ENCODE measurements at places on chromosomes 4 and X.

- no peak for DNase-seq
Measured at GRCh38 chrX:129958814-129959492, 23.5 kb upstream of the BCORL1 start.

- DNase-seq = no peak
Measured at GRCh38 chrX:1031521-1032430, 180.7 kb downstream of the CRLF2 start.

DNA sequence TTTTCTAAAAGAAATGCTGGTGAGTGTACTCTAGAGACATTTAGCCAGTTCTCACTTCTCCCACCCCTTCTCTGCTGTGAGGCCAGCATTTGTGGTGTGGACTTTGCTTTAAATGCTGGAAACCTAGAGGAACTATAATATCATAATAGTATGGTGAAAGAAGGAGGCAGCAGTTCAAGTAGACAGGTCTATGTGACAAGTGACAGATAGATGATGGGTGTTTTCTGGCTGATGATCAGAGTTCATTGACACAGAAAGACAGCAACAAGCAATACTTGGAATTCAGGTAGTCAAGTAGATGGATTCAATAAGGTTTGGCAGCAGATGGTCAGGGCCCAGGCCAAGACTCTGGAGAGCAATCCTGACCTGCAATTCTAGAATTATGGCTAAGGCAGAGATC lies 317.5 kb downstream of the PCDH7 start:
- DNase-seq = no peak

GRCh38 chr4:101239665-101240064 lies 107.7 kb downstream of the PPP3CA start:
- no peak for DNase-seq

DNA sequence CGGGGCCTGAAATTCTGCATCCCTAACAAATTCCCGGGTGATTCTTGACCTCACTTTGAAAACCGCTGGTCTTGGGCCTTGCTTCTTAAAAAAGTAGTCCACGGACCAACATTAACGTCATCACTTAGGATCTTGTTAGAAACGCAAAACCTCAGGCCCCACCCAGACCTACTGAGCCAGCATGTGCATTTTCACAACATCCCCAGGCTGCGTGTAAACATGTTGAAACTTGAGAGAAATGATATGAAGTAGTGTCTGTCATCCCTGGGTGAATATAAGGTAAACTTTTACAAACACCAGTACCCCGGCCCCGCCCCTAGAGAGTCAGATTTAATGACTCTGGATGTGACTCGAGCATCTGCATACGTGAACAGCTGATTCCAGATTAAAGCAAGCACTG lies 33.7 kb downstream of the SORBS2 start:
- no peak for DNase-seq

DNA sequence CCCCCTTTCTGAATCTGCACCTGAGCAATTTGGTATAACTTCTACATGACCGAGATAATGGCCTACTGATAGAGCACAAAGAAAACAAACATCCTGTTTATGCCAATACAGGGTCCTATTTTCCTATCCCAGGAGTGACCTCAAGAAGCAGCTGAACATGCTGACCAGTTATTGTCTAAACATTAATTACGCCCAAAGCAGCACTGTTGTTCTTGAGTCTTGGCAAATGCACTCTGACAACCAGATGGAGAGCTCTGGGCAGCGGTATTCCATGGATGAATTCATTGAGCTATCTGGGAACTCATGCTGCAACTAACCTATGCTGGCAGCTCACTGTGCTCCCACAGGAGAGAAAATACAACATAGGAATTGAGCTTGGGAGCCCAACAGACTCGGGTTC lies 52.6 kb downstream of the PCYT1B start:
- DNase-seq = no peak

DNA sequence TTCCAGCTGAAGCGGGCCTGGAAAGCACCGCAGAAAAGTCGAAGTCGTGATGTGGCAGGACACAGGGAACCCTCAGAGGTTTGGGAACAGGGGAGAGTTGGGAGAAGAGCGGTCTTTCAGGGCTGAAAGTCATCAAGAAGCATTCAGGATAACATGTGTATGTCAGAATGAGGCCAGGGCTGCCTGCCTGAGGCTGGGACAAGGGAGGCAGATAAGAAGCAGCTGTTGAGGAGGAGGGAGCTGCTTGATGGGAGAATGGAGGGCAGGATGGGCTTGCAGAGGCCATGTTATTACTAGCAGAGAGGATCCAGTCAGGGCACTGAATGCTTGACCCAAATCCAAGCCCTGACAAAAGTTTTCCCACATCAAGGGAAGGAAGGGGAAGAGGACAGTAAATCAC lies 132.0 kb downstream of the ATG4A start:
- no peak for DNase-seq

GRCh38 chrX:7943600-7944245 lies 16.5 kb upstream of the PNPLA4 start:
- no peak for DNase-seq

DNA sequence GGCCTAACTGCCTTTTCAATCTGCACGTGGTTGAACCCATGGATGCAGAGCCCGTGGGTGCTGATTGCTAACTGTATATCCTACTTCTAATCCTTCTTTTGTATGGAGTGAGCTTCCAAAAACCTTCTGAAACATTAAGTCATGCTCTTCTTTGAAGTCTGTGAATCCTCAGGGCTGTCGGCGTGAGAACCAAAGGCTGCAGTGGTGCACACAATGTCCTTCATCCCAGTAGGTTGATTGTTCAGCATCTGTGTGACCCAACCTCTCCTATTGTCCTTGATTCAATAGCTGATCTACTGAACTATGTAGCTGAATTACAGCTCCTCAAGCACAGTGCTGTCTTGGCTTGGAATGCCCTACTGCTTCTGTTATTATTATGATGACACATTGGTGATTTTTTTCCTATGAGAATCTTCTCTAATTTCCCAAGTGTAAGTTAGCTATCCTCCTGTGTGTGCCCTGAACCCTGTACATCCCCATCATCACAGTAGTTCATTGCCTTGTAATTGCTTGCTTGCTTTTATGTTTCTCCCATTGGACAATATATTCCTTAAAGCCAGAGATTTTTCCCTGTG lies 294.6 kb downstream of the TRIML1 start:
- DNase-seq = no peak

DNA sequence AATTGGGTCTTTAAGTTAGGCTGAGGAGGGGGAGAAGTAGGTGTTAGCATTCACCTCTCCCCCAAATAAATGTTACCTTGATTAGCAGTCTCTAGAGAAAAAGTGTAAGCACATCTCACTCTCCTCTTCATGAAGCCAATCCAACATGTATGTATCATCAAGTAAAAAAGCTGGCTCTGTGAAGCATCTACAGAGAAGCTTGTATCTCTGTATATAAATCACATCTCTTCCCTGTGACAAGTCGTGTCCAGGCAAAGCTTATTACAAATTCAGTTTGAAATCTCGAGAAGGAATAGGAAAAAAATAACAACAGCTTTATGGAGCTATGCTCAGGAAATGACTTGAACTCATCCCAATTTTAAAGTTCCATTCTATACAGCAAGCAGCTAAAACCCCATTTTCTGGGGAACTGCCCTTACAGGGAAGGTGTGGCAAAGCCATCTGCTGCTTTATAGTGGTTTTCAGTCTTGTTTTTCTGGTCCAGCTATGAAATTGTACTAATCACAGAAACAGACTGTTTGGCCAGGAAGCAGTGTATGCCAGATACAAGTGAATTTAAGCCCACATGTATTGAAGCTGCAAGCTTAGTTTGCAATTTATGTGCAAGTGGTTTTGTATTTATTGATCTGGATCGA lies 313.3 kb upstream of the NOCT start:
- DNase-seq = no peak

DNA sequence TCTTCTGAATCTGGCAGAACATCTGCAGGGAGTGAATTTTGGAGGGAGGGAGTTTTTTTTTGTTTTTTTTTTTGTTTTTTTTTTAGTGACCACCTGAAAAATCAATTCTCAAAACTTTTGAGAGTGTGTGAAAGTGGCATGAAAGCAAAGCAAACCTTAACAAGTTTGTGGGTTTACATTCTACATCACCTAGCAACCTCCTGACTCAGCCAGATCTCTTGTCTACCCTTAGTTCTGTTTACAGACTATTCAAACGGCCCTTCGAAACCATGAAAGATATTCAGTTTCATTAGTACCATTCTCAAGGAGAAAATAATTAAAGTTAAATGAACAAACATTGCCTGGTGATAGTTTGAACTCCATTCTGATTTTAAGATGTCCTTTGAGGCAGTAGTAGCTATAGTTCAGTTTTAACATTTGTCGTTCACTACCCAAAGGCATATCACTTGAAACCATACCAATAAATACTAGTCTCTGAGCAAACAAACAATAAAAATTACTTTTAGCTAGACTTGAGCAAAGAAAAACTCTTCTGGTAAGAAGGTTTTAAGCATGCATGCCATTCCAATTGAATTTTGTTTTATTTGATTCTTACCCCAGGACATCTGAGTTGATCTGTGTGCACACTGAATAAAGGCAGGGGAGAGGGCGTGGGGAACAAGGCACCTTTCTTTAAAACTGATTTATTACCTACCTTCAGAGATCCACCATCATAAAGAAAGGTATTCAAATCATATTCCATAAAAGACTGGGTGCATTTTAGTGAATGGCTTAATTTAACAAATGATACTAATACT lies 137.7 kb downstream of the ARX start:
- DNase-seq = no peak

GRCh38 chrX:140274811-140275525 lies 229.9 kb downstream of the SOX3 start:
- DNase-seq = no peak

GRCh38 chrX:56738670-56739069 lies 9.6 kb downstream of the NBDY start:
- DNase-seq = no peak

- no peak for DNase-seq
Measured at GRCh38 chr4:80082693-80083092, 9.7 kb upstream of the ANTXR2 start.

- no peak for DNase-seq
Measured at GRCh38 chr4:14888790-14889572, 113.3 kb upstream of the CPEB2 start.

DNA sequence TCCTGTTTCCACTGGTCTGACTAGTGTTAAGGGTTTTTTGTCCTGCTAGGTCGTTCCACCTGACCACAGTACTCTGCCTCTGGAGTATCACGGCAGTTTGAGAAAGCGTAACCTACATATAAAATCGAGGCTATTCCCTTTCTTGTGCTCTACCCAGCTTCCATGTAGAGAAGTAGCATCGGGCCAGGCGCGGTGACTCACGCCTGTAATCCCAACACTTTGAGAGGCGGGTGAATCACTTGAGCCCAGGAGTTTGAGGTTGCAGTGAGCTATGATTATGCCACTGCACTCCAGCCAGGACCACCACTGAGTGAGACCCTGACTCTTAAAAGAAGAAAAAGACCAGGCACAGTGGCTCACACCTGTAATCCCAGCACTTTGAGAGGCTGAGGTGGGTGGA lies 7.5 kb downstream of the PPEF1 start:
- DNase-seq = no peak

- DNase-seq = no peak
Measured at GRCh38 chrX:72102760-72103159, 29.0 kb downstream of the RTL5 start.

- no peak for DNase-seq
Measured at GRCh38 chr4:187666697-187667494, 328.7 kb upstream of the ZFP42 start.

DNA sequence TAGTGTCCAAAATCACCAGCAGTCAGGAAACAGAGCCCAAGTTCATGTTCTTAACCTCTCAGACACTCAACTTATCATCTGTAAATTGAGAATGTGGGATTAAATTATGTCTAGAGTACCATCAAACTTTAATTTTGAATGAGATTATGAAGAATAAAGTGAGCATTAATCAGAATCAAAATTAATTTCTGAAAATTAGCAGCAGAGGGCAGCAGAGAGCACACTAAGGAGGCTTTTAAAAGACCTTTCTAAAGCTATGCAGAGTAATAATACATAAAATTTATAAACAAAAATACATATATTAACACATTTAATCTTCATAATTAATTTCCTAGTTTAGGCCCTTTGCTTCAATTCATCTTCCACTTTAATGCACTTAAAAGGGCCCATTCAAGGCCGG lies 7.1 kb downstream of the TASL start:
- DNase-seq = no peak

DNA sequence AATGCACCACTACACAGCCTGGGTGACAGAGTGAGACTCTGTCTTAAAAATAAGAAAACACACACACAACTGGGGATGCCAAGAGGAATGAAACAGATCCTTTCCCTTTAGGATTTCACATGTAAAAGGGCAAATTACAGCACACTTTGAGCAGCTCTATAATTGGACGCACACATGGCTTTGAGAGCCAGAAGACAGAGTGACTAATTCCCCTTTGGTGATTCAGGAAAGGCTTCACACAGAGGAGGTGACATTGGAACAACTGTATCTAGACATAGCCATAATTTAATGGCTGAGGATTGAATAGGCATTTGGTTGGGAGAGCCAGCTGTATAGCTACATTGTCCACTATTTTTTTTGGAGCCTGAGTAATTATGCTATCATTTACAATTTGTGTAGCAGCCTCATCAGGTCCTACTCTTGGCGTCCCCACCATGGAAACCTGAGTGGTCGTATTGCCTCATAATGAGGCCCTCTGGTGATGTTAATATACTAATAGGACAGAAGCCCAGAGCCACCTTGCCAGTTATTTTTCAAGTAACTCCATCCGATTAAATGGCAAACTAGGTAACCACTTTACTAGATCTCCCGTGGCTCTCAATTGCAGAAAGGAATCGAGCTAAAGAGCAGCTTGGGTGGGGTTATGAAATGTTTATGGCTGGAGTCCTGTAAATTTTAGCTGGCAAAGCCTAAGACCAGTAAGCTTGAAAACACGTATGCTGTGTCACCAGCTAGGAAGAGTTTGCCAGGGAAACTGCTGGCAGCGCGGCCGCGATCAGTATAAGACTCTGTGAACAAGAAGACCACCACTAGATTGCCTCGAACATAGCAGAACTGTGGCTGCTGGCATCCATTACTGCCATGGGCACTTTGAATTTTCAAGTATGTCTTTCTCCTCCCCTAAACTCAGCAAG lies 8.5 kb upstream of the PPEF1 start:
- DNase-seq = no peak

DNA sequence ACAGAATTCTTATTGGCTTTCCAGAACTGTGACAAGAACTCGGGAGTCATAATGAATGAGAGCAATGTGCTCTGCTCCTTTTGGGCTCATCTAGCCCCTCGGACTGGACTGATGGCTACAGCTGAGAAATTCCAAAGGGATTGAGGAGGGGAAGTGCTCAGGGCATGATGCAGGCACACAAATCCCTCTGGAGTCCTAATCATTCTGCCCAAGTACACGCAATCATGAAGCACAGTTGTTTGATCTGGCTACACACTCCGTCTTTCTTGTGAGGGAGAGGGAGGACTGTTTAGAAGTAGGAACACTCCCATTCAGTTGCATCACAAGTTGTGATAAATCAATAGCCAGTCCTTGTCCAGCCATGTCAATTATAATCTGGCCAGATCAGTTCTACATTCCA lies 237.5 kb downstream of the COL25A1 start:
- no peak for DNase-seq

- DNase-seq = no peak
Measured at GRCh38 chrX:66200050-66200664, 36.1 kb downstream of the HEPH start.
